ENCODE measurements at places on chromosomes 7 and 10.
A peak's percentile ranks its signal among the peaks of the same experiment; 100 is the strongest.

DNA sequence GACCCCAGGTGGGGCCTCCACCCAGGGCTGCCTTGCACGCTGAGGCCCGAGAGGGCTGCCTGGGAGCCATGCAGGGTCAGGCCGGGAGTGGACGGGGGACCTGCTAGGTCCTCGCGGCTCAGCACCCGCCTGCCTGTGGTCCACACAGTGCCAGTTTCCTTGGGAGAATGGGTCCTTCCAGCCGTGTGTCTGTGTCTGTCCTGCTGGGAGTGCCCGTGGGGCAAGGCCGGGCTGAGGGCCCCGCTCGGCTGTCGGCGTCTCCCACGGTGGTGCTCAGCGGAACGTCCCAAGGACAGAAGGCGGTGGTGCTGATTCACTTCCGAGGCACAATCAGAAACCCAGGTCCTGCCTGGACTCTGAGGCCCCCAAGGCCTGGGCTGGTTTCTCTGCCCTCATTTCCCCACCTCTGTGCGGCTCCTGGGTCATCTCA is 23.2 kb upstream of the GTPBP4 start:
- DNase-seq: no peak

- no peak for DNase-seq
Observed at GRCh38 chr7:44151956-44152355, 10.8 kb upstream of the MYL7 start.

GRCh38 chr10:128221117-128221516 is 94.9 kb upstream of the MKI67 start:
- no peak for DNase-seq

GRCh38 chr7:138903186-138903820 is 77.9 kb downstream of the KIAA1549 start:
- peak; percentile 40 for DNase-seq

DNA sequence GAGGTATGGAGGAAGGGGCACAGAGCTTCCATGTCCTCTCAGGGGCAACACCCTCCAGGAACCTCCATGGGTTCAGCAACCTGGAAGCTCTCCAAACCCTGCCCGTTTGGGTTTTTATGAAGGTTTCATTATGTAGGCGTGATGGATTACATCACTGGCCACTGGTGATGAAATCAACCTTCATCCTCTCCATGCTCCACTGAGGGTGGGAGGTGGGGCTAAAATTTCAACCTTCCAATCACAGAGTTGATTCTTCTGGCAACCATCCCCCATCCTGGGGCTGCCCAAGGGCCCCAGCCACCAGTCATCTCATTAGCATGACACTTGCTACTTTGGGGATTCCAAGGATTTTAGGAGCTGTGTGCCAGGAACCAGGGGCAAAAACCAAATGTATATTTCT is 90.1 kb downstream of the TEX36 start:
- no peak for DNase-seq

DNA sequence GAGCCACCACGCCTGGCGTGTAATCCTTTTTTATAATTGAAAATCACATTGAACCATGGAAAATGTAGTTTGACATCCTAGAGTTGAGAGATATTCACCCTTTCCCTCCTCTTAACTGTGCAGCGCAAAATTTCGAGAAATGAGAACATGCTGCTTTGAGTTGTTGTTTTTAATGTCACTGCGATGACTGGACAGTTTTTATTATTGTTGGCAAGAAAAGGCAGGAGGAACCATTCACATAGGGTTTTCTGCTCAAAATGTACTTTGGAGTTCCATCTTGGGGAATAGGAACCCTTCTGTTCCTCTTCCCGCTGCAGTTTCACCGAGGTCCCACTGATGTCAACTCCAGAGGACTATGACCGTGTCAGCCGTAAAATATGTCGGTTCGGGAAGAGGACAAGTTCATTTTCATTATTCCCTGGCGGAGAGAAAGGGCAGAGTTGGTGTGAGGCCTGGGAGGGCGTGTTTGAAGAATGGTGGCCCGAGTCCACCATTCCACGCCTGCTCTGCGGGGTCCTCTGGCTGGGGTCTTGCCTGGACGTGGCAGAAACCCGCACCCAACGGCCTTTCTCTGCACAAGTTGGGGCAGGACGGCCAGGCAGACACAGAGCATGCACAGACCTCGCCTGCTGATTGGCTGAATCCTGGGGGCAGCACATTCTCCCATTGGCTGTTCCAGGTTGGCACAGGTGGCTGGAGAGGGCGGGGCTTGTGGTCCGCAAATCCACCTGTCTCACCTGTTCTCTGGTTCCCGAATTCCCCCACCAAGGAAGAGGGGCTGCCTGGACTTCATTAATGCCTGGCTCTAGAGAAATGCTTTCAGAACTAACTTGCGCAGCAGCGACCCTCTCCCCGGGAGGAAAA is 105.1 kb upstream of the TCF7L2 start:
- no peak for DNase-seq

DNA sequence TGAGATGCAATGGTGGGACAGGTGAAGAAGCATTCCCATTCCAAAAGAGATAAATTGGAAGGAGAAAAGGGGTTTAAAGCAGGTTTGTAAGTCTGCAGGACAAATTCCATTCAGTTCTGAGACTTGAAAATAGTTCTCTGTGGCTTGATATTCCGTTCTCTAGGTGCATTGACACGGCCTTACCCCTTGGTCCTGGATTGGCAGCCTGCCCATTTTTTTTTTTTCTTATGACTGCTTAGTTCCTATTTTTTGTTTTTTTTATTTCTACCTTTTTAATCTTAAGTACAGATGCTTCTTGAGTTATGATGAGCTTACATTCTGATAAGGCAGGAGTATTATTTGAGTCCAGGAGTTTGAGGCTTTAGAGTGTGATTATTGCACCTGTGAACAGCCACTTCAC is 70.6 kb downstream of the MLLT10 start:
- DNase-seq: no peak

- DNase-seq: peak; percentile 49
Observed at GRCh38 chr10:93115661-93116383, 42.1 kb downstream of the CYP26A1 start.

GRCh38 chr7:21305455-21306235 is 122.2 kb upstream of the SP4 start:
- DNase-seq: no peak

DNA sequence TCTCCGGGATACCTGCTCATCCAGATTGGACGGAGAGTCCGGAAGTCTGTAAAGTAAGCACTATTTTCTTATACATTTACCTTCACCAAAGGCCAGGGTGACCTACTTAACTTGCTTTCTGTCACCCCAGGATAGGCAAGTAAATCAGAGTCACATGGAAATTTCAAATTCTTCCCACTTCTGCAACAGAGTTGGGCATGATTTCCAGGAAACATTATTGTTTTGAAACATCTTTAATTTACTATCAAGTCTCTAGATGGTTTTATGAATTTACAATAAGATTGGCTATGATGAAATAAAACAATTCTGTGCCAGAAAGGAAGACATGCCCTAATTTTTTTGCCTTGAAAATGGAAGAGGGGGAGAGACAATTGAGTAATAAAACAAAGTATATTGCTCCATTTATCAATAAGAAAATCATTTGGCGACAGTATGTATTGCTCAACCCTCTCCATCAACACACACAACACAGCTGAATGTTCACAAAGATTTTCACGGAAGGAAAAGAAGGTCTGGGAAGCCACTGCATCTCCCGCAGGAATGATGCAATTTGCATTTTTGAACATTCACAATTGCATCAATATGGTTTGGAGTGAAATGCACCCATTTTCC is 702.8 kb downstream of the PARD3 start:
- no peak for DNase-seq

GRCh38 chr7:154881026-154881425 is 121.9 kb downstream of the PAXIP1 start:
- DNase-seq: no peak

GRCh38 chr7:3942816-3943745 is 642.0 kb downstream of the SDK1 start:
- DNase-seq: no peak

DNA sequence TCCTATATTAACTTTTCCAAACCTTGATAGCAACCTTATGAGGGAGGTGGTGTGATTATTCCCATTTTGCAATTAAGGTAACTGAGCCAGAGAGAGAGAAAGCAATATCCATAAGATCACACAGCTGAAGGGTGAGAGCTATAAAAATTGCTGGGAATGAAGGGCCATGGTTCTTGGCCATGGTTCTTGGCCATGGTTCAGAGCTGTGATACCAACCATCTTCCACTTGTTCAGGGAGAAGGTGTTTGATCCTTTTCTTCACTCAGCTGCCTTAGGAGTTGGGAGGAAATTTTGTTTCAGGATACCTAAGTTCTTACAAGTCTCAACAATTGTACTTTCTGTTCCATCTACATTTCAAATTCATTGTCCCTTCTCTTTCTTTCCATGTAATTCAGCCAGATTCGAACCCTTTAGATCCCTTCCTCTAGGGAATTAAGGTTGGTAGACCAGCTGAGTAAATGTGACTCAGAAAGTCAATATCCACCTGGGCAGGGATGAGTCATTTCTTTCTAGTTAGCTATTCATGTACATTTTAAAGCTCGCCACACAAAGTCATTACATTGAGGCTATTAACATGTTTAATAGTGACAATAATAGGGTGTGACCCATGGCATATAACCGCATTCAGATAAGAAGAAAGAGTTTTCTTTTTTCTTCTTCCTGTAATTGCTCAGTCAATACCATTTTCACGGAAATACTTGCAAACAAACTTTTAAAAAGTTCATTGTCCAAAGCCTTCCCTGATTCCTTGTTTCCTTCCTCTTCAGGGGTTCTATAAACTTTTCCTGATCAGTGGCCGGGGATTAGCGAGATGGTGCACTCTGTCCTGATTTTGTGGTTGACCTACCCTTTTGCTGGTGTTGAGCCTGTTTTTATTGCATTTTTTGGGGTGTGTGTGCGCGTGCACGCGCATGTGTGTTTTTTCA is 143.4 kb downstream of the TCF7L2 start:
- no peak for DNase-seq

- DNase-seq: no peak
Observed at GRCh38 chr10:47423476-47423875, 39.4 kb upstream of the ZNF488 start.

DNA sequence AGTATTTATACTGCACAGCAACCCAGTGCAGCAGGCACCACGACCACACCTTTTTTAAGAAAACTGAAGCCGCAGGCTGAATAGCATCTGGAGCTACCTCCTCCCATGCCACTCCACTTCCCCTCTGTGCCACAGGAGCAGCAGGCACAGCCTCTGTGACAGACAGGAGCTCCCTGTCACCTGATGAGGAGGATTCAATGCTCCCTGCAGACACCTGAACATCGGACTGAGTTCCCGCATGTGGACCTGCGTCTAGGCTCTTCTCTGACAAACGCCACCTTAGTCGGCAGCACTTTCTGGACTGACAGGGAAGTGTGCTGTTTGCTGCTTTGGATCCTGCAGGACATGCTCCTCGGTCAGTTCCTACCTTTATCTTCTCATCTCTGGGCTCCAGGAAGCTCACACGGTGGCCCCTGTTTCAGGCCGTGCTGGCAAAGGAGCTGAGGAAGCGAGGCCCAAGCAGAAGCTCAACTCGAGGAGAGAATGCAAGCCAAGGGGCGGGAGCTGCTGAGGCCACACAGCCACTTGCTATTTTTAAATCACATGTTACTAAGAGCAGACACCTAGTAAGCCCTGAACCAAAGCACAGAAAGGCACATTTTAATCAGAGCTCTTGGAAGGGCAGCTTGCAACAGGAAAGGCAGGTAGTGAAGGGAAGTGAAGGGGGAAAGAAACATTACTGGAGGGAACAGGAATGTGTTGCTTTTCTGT is 56.6 kb downstream of the VOPP1 start:
- DNase-seq: no peak

DNA sequence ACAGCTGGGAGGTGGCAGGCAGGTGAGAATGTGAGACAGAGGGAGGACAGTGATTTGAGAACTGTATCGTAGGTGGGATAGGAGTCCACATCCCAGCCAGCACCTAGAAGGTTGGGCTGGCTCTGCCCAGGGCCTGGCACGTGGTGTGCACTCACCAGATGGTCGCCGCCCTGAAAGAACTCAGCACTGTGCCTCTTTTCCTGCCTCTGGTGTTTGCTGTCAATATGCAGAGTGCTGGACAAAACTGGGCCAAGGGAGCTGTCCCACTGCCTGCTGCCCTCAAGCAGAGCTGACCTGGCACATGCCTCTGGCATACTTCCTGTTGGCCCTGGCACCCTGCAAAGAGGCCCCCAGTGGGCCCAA is 36.8 kb downstream of the CHST3 start:
- DNase-seq: no peak

- no peak for DNase-seq
Observed at GRCh38 chr7:17558558-17559332, 260.3 kb downstream of the AHR start.

DNA sequence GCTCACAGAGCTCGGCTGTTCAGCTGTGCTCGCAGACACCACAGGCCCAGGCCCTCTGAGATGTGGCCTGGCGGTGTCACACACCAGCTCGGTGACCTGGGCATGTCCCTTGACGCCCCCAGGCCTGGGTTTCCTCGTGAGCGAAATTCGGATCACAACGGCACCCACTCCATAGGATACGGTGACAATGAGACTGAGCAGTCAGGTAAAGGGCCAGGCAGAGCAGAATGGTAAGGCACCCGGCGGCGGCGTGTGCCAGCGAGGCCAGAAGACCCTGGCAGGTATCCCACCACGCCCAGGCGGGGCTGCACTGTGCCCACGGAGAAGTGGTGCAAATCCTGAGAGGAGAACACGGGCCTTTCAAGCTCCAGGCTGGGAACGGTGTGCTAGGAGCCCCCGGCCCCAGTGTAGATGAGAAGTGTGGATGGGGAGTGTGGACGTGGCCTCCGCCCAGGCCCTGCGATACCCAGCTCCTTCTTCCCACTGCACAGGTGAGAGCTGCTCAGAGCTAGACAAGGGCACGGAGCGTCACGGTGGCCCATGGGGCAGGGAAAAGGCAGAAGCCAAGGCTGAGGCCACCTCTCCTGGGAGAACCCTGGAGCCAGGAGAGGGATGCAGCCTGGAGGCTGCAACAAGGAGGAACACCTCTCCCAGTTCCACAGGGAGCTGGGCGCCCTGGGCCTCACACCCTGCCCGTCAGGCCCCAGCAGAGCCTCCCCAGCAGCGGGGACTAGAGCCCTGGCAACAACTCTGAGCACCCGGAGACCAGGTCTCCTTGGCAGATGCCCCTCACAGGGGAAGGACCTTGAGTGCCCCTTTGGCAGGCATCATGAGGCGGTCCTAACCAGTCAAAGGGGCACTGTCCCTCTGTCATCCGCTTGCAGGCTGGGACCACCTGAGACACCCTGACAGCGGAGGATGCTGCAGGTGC is 219.1 kb downstream of the MAD1L1 start:
- DNase-seq: no peak

DNA sequence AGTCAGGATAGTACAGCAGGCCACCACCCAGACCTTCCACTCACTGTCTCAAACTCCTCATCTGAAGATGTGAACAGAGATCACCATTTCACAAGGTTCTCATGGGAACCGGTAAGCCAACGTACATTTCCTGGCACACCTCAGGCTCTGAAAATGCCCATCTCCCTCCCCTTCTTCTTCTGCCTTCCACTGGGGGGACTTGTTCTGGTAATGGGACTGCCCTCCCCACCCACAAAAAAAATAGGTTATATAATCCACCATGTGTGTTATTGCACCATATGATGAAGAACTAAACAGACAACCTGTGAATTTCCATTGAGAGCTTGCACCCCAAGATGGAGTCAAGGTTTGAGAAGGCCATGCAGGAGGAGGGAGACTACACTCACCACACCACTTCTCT is 42.1 kb upstream of the IKZF1 start:
- DNase-seq: no peak
